ENCODE measurements at places on chromosomes 7 and 10. TPM values are rescaled to one million over a fixed set of nuclear protein-coding genes. Genes with fewer than 3 reads are reported as not detected.

Gene WASL
- 9.6 TPM for total RNA-seq

Gene SLC39A12
- not detected for total RNA-seq

Gene GIMAP8
- total RNA-seq, result 0.28 TPM

Gene LRIT1
- not detected for total RNA-seq

Gene COBL
- total RNA-seq, result not detected

Gene FXYD4
- total RNA-seq, result not detected

Gene TMEM229A
- not detected for total RNA-seq

Gene FLNC
- 417 TPM for total RNA-seq

Gene PRR15
- total RNA-seq, result 3.7 TPM

Gene IPMK
- total RNA-seq, result 6.9 TPM

Gene NOS3
- 5.8 TPM for total RNA-seq

Gene WDR86
- not detected for total RNA-seq

Gene ADCYAP1R1
- total RNA-seq, result 0.19 TPM

Gene TMEM236
- under 0.01 TPM for total RNA-seq
